Effector memory CD8-positive, alpha-beta T cell (primary cell): ENCODE measurements at places on chromosomes 1 and 21.

DNA sequence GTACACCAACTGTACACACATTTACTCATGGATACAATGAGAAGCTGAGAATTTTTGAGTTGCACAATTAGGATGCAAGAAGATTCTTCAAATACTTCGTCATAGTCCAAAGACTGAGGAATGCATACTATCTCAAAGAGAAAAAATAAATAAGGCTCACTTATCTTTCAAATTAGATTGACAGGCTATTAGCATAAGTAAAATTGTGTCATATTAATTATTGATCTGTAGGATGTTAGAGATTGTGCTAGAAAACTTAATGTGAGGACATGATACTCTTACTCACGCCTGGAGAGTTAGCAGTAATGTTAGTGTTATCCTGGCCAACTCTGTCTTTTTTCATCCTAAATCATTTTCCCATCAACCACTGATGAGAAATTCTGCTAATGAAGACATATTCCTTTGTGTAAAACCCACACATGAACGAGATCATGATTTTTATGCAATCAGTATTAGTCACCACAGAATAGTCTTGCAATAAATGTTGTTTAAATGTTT is 659.0 kb downstream of the LTN1 start:
- DNase-seq: no peak

DNA sequence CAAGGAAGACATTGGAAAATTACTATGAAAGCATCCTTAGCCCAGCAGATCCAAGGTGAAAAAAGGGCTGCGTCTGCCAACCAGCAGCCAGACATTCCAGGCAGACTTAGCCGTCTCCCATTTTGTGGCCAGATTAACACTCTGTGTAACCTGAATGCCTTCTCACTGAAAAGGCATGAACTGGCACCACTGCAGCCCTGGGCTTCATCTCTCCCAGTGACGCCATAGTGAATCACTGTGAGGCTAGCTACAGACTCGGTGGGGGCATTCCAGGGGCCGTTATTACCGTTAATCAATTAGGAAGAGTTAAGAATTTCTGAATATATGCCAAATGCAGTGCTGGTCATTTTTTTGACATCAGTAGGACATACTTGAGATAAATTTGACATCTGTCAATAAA is 627.4 kb downstream of the LMO4 start:
- DNase-seq: no peak

DNA sequence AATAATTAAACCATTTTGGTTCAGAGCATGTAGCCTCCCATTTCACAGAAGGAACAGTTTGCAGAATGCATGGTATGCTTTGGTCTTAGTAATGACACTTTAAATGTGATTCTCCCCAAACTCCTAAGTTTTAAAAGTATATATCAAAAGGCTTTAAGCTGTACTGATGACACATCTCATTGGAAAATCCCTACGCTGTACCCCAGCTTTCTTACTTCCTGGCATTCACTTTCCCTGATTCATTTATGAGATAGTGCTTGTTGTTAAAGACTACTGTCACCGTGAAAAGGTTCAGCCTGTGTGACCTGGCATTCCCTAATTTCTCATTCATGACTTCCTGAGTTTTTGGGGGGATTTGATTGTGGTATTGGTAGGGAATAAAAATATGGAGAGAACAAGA is 53.4 kb downstream of the MPZL1 start:
- DNase-seq: no peak

DNA sequence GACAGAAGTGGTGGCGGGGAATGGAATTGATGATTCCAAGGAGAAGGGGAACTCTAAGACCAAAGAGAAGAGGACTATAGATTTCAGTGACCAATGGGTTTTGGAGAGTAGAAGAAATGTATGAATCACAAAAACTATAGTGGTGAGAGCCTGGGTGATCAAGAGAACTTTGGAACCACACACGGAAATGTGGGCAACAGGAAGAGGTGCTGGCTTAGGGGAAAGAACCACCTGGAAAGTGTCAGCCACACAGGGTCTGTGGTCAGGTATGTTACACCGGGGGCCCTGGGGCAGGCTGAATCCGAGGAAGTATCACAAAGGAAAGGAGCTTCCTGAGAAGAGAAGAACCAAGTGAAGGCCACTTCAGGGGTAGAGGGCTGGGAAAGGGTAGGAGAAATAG is 11.5 kb upstream of the CHIA start:
- DNase-seq: no peak

- DNase-seq: no peak
Observed at GRCh38 chr1:200681231-200681630, 11.5 kb upstream of the DDX59 start.
